ENCODE measurements at places on chromosomes 2 and 18.

GRCh38 chr2:28480403-28481049 lies 15.3 kb upstream of the PLB1 start:
- no peak for DNase-seq

DNA sequence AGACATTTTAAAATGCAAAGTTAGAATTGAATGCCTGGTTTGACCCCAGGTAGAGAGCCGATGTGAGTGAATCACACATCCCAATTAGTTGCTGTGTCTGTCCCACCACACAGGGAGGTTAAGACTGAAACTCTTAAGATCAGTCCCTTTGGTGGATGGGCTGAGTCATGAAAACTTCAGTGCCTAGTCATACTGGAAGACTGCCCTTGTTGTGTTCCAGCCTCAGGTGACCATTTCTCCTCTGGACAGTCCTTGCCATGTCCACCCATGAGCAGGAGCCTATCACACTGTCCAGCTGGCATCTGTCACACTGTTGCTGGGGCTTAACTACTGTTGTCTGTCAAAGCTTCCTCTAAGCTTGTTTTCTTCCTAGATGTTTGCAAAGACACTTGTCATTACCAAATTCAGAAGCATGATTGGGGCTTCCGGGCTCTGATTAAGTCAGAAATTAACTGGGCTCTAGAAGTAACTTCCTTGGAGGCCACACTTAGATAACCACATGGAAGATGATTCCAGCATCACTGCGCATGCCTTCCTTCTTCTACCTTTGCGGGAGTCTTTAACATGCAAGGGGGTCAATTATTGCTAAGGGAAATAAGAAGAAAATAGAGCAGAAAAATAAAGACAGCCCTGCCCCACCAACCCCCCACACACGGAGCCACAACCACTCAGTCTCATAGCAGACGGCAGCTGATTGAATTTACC lies 21.3 kb downstream of the CYRIA start:
- no peak for DNase-seq

GRCh38 chr2:19505199-19506136 lies 147.0 kb upstream of the OSR1 start:
- no peak for DNase-seq

DNA sequence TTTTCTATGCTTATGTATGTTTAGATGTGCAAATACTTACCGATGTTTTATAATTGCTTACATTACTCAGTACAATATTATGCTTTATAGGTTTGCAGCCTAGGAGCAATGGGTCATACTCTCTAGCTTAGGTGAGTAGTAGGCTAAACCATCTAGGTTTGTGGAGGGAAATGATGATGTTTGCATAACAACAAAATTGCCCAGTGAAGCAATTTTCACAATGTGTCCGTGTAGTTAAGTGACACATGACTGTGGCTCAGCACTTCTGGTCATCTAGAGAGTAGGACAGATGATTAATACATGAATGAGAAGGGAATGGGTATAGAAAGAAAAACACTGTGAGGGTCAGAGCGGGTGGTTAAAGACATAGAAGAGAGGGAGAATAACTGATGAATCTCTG lies 2116.2 kb upstream of the PIK3C3 start:
- DNase-seq, result no peak

GRCh38 chr18:78323453-78324197 lies 656.0 kb upstream of the SALL3 start:
- DNase-seq, result no peak

DNA sequence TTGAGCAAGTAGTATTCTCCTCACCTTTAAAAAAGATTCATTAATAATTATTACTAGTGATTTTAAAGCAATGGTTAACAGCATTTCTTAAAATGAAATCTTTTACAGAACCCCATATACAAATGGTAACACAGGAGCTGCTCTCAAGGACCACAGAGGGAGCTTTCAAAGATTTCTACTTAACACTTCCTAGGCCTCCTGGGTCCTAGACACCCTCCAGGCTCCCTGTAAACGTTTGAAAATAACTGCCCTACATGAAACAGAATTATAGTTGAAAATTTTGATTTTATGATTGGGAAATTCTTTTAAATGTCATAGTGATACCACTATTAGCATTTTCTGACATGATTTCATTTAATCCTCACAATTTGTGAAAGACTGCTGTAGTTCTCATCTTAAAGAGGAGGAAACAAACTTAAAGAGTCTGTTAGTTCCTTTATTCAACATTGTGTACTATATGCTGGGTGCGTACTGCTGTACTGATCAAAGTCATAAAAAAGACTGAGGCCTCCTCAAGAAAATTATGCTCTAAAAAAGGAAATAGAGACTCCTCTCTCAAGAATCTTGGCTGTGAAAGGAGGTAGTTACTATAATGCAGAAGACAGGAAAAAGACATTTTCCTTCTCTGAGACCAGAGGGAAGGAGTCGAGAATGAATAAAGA lies 10.6 kb downstream of the CUL3 start:
- DNase-seq, result no peak

DNA sequence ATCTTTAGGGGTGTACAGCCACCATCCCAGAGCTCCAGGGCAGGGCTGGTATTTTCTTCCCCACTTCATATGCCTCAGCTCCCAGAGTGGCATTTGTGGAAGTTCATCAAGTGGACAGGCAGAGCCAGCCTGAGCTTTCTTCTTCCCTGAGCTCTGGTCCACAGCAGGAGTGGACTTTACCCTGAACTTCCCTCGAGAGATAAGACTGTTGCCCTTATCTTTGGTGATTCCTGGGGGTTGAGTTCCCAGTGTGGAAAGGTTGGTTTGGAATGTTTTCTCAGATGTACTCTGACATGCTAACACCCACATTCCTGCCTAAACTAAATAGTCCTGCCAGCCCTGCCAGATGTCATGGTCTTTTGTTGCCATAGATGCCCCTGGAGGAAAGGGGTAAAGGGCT lies 62.0 kb upstream of the LGALSL start:
- no peak for DNase-seq

DNA sequence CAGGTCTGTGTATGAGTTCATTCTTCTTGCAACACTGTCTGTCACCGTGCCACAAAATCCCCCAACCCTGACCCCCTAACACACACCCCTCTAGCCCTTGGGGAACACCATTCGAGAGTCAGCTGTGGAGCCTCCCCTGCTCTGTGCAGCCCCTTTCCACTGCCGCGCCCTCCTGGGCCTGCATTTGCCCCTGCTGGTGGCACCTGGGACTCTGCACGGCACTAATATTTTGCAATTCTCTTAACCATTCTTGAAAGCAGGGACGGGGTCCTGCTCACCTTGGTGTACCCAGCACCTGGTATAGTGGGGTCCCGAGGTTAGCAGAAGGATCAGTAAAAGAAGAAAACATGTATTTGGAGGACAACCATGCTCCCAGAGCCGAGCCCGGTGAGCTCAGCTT lies 124.0 kb downstream of the HDAC4 start:
- DNase-seq, result no peak

- no peak for DNase-seq
Observed at GRCh38 chr2:65500310-65501040, 68.1 kb upstream of the SPRED2 start.

DNA sequence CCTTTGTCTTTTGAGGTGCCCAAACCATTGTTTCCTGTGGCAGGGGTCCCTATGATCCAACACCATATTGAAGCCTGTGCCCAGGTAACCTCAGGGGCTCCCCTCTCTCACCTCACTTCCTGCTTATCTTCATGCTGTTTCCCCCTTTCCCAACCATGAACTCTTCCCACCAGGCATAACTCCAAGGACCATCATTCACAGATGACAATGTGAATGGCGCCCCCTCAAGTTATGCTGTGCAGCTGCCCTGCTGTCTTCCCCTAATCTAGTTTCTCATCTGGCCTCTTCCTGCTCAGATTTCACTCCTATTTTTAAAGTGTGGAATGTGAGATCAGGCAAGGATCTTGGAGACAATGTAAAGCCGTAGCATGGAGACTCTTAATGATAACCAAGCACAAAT lies 1.4 kb downstream of the GMPPA start:
- DNase-seq, result no peak

DNA sequence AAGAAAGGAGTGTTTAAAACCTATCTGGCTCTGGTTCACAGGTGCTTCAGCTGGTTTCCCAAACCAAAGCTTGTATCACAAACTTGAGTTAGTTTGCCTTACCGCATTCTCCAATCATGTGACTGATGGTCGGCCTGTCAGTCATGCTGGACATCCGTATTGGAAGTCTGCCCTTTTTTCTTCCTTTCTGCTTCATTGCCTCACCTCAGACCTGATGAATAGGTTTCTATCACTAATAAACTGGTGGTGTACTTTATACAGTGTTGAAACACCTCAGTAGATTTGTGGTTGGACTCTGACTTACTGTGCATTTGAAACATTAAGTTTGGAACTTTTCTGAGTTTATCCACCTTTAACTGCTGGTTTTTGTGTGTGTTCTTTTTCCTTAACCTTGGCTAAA lies 84.1 kb downstream of the R3HDM1 start:
- DNase-seq, result no peak

GRCh38 chr2:119349289-119349688 lies 17.3 kb downstream of the C2orf76 start:
- DNase-seq, result no peak

GRCh38 chr2:70709275-70710037 lies 58.5 kb downstream of the ADD2 start:
- DNase-seq, result no peak
